ENCODE measurements at places on chromosomes 6 and 20.

GRCh38 chr6:80003826-80004172 is 650 bp upstream of the TTK start:
- DNase-seq, result no peak

DNA sequence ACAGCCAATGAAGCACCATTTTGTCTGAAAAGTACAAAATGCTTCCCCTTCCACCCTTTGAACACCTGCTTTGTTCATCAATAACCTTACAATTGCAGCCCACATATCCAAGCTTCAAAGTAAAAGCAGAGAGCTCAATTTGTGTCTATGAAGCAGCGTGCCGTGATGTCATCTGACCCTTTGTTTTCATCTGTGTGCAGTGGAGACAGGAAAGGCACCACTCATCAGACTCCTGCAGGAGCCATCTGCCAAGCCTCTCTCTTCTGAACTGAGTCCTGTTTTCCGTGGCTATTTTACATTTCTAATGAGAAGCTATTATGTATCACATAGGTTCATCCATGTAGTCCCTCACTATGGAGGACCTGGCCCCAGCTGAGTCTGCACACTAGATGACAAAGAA is 7.5 kb upstream of the LY86 start:
- DNase-seq, result no peak

DNA sequence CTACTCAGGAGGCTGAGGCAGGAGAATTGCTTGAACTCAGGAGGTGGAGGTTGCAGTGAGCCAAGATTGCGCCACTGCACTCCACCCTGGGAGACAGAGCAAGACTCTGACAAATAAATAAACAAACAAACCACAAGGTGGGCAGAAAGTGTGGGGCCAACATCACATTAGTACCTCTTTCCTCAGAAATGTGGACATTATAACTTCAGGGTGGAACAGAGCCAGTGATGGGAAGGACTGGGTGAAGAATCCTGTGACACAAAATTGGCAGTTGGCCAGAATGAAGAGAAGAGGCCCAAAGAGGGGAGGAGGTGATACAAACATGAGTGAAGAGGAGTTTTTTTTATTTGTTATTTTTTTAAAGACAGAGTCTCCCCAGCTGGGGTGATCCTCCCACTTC is 50.6 kb downstream of the NUP153 start:
- DNase-seq, result no peak

DNA sequence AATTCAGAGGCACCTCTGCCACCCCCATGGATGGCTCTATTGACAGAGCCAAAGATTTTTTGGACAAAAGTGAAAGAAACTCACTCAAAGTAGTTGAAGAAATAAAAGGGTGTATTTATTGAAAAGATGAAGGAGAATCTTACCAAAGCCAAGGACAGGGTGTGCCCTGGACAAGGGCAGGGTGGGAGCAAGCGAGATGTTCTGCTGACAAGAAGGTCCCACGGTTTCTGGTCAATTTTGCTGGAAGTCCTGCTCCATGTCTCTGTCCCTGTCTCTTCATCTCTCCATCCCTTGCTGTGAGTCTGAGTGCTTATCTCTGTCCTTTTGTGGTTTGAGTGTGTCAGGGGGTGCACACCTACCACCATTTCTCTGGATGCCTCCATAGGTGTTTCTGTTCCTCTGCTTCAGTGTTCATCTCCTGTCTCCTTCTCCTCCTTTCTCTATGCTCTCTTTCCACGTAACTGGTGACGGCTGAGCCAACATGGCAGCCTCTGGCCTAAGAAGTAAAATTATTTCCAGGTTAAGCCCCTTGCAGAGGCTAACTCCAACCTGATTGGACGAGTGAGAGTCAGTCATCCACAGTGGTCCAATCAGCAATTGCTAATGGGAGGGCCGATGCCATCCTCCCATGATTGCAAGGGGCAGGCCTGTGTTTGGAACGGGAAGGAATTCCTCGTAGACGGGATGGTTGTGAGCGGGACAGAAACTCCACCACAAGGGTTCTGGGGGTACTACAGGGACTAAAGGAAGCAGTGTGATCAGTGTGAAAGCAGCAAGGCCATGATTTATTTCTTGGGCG is 502.1 kb upstream of the CDH4 start:
- no peak for DNase-seq

DNA sequence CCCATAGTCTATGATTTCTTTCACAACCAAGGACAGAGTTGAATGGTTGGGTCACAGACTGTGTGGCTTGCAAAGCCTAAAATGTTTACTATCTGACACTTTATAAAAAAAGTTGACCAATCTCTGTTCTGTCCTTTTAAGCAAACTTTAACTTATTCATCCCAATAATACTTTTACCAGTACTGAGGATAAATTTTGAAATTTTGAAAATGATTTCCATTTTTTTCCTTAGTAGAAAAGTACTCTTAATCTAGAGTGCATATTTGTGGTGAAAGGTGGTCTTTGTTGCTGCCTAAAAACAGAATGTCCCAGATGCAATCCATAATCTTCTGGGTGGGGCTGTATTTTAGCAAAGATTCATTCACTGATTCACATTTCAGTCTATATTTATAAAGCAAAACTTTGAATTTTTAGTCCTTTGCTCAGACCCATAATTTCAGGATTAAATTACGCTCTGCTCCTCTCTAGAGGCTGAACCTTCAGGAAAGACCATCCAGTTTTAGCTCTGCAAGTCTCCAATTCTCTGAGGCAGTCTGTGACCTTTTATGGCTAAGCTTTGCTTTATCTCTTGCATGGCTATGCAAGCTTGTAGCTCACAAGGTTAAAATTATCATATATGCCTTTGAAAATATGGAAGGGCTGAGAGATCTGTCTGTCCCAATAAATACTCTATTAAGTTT is 573.5 kb downstream of the COL12A1 start:
- no peak for DNase-seq

- DNase-seq, result no peak
These were observed 211.9 kb downstream of the HAO1 start for GRCh38 chr20:7728338-7728737.

DNA sequence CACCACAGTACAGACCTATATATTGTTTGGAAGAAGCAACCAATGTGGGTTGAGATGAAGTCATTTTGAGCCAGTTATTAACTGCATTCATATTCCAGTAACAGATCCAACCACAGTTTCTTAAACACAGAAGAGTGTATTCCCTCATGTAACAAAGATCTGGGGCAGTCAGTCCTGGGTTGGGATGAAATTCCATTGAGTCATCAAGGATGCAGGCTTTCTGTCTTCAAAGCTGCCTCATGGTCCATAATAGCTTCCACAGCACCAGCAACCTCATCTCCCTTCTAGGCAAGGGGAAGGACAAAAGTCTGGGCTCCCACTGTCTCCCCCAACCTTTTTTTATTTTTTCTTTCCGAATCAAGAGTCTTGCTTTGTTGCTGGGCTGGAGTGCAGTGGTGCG is 2.9 kb upstream of the SOD2 start:
- DNase-seq, result no peak

GRCh38 chr20:46365487-46366220 is 40.8 kb downstream of the ELMO2 start:
- no peak for DNase-seq

GRCh38 chr6:97947841-97948240 is 664.8 kb upstream of the MMS22L start:
- no peak for DNase-seq

- no peak for DNase-seq
These were observed 2.1 kb upstream of the SMLR1 start for GRCh38 chr6:130824978-130825694.

GRCh38 chr6:164195278-164195941 is 780.9 kb downstream of the QKI start:
- DNase-seq, result no peak

GRCh38 chr6:46072866-46073265 is 56.9 kb upstream of the ENPP4 start:
- no peak for DNase-seq

DNA sequence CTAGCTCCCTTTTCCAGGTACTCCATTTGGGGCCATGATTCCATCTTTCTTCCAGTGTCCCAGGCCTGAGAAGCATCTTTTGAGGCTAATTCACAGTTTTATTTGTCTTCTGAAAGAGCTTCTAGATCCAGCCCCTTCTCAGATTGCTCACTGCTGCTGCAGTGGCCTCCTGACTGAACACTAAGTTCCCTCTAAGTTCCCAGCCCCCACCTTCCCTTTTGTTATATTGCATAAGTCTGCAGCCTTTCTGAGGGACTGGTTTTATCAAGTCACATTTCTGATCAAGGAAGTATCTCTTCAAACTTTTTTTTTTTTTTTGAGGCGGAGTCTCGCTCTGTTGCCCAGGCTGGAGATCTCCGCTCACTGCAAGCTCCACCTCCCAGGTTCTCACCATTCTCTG is 10.7 kb downstream of the MAPRE1 start:
- no peak for DNase-seq

DNA sequence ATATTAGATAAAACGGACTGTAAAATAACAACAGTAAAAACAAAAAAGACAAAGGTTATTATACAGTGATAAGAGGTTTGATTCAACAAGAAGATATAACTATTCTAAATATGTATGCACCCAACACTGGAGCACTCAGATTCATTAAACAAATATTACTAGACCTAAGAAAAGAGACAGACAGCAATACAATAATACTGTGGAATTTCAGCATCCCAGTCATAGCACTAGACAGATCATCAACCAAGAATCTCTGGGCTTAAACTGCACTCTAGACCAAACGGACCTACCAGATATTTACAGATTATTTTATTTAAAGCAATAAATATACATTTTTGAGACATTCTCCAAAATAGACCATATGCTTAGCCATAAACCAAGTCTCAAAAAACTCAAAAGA is 263.8 kb downstream of the C6orf118 start:
- no peak for DNase-seq

- DNase-seq, result peak; percentile 19
These were observed 717 bp downstream of the CSNK2A1 start for GRCh38 chr20:542777-543368.

DNA sequence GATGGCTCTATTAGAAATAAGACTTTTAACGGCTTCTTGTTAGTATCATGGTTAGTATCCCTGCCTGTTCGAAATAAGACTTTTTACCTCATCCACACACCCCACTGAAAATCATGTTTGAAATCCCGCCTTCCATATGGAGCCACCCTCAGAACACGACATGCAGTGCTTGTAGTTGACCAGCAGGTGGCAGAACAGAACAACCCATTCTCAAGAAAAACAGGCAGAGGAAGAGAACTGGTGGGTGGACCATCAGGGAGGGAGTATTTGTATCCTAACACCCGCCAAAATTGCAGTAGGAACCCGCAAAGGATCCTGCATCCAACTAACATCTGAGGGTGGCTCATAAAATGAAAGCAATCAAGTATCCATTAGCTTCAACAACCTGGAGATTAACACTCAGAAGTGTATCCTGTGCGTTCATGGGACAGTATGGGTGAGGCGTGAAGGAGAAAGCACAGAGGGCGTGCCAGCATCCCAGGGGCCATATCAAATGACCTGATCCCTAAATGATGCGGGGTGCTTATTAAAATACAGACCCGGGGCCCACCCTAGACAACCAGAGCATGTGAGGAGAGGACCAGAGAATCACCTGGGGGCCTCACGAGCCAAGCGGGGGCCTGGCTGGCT is 89.6 kb upstream of the NHSL1 start:
- DNase-seq, result no peak

All from stimulated activated CD4-positive, alpha-beta T cell treated with anti-CD3 and anti-CD28 coated beads, TNF-alpha, amount 100 ng/mL, for 1 hour (primary cell).